ENCODE measurements at places on chromosomes 2 and 18. TPM values are rescaled to one million over a fixed set of nuclear protein-coding genes. Genes with fewer than 3 reads are reported as not detected.

- no peak overlapping the region for H3K4me3 ChIP-seq
- H3K27ac ChIP-seq = no peak overlapping the region
- no peaks in the 10 kb centered on the region for H3K27me3 ChIP-seq
- H3K4me1 ChIP-seq = peaks cover 13% of the 10 kb centered on the region
- no peak for DNase-seq
- no peaks in the 10 kb centered on the region for H3K36me3 ChIP-seq
These were observed 76.6 kb upstream of the BZW1 start for GRCh38 chr2:200735061-200735460.

DNA sequence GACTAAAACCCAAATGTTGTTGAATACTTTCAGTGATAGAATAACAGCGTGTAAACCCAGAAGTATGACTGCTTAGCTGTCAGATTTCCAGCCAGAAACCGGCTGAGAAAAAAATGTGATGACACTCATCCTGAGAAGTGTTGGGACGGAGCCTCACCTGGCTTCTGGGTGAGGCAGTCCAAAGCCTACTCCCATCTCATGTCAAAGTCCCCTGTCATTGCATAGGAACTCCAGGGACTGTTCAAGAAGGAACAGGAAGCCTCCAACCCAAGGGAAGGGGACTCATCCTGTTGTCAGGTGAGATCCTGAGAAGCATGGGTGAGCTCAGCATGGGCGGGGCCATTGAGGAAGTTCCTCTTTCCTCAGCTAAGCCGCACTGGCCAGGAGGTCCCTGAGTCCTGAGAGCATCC is 11.3 kb upstream of the CHRNA1 start:
- H3K4me1 ChIP-seq = peaks cover 7% of the 10 kb centered on the region
- DNase-seq = no peak
- H3K27me3 ChIP-seq = no peaks in the 10 kb centered on the region
- no peaks in the 10 kb centered on the region for H3K36me3 ChIP-seq

GRCh38 chr2:240369801-240370585 is 65.5 kb upstream of the GPC1 start:
- peaks cover 5% of the 10 kb centered on the region for H3K4me1 ChIP-seq
- H3K4me3 ChIP-seq = no peak overlapping the region
- no peaks in the 10 kb centered on the region for H3K27me3 ChIP-seq
- peak overlapping the region; percentile 83 for H3K27ac ChIP-seq

GRCh38 chr2:176001281-176001915 is 669 bp downstream of the LNPK start:
- peaks cover 1% of the 10 kb centered on the region for H3K4me1 ChIP-seq
- no peaks in the 10 kb centered on the region for H3K36me3 ChIP-seq
- no peaks in the 10 kb centered on the region for H3K27me3 ChIP-seq
- peak overlapping the region; percentile 62 for H3K4me3 ChIP-seq
- peak; percentile 86 for DNase-seq

- no peaks in the 10 kb centered on the region for H3K36me3 ChIP-seq
- H3K4me3 ChIP-seq = no peak overlapping the region
- H3K27ac ChIP-seq = no peak overlapping the region
- DNase-seq = no peak
- no peaks in the 10 kb centered on the region for H3K4me1 ChIP-seq
- no peaks in the 10 kb centered on the region for H3K27me3 ChIP-seq
These were observed 348.1 kb downstream of the CCDC85A start for GRCh38 chr2:56531668-56532420.

- no peak overlapping the region for H3K27ac ChIP-seq
- H3K4me3 ChIP-seq = no peak overlapping the region
- DNase-seq = no peak
- H3K36me3 ChIP-seq = no peaks in the 10 kb centered on the region
- no peaks in the 10 kb centered on the region for H3K4me1 ChIP-seq
These were observed 215.8 kb upstream of the ACVR2A start for GRCh38 chr2:147628971-147629421.

- H3K4me1 ChIP-seq = no peaks in the 10 kb centered on the region
- no peaks in the 10 kb centered on the region for H3K27me3 ChIP-seq
- H3K36me3 ChIP-seq = no peaks in the 10 kb centered on the region
- DNase-seq = no peak
- no peak overlapping the region for H3K4me3 ChIP-seq
These were observed 41.9 kb downstream of the RHOB start for GRCh38 chr2:20488782-20489181.

DNA sequence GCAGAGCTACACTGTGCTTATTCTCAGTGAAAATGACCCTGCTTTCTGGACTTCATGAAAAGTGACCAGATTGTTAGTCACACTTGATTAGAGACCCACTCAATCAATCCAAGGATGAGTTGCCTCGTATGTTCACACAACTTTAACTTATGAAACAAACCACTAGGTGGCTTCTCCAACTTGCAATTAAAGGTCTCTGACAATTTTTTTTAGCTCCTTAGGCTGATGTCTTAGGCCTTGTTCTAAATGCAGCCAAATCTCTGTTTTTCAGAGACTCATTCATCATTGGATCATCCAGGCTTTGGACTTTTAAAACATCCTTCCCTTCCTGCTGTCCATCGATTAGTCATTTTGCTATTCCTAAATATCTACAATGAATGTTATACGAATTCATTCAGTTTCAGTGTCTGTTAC is 63.4 kb downstream of the MREG start:
- peak; percentile 51 for DNase-seq
- no peak overlapping the region for H3K27ac ChIP-seq
- no peaks in the 10 kb centered on the region for H3K36me3 ChIP-seq
- peaks cover 3% of the 10 kb centered on the region for H3K4me1 ChIP-seq

- H3K36me3 ChIP-seq = no peaks in the 10 kb centered on the region
- no peaks in the 10 kb centered on the region for H3K27me3 ChIP-seq
- no peak for DNase-seq
- no peak overlapping the region for H3K4me3 ChIP-seq
- no peaks in the 10 kb centered on the region for H3K4me1 ChIP-seq
These were observed 28.5 kb downstream of the CCDC88A start for GRCh38 chr2:55391155-55391554.

- no peaks in the 10 kb centered on the region for H3K27me3 ChIP-seq
- no peaks in the 10 kb centered on the region for H3K36me3 ChIP-seq
- peaks cover 25% of the 10 kb centered on the region for H3K4me1 ChIP-seq
These were observed 11.3 kb upstream of the MLPH start for GRCh38 chr2:237475704-237476141.

GRCh38 chr18:7341581-7342337 is 110.9 kb downstream of the LRRC30 start:
- H3K27ac ChIP-seq = no peak overlapping the region
- H3K36me3 ChIP-seq = no peaks in the 10 kb centered on the region
- no peak for DNase-seq
- H3K4me1 ChIP-seq = no peaks in the 10 kb centered on the region

DNA sequence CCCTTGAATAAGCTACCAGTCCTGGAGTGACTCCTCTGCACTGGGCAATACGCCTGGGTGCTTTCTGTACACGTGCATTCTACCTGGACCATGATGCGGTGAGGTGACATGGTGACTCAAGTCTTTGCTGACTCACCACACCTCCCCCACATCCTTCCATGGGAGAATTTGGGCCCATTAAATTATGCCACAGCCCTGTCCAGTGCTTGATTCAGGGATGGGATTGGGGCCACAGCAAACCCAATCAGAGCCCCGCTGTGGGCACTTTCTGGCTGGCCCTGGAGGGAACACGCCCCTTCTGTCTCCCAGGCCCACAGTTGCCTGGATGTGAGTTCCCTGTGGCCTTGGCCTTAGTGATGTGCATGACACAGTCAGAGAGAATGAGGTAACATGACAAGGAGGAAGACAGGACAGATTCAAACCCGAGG is 86.9 kb downstream of the LRRC30 start:
- H3K4me1 ChIP-seq = no peaks in the 10 kb centered on the region
- H3K36me3 ChIP-seq = no peaks in the 10 kb centered on the region
- DNase-seq = no peak
- no peak overlapping the region for H3K27ac ChIP-seq

- H3K27ac ChIP-seq = no peak overlapping the region
- H3K36me3 ChIP-seq = no peaks in the 10 kb centered on the region
- no peak overlapping the region for H3K4me3 ChIP-seq
- DNase-seq = peak; percentile 35
- H3K4me1 ChIP-seq = no peaks in the 10 kb centered on the region
These were observed 17.6 kb upstream of the COLEC12 start for GRCh38 chr18:518081-518480.

DNA sequence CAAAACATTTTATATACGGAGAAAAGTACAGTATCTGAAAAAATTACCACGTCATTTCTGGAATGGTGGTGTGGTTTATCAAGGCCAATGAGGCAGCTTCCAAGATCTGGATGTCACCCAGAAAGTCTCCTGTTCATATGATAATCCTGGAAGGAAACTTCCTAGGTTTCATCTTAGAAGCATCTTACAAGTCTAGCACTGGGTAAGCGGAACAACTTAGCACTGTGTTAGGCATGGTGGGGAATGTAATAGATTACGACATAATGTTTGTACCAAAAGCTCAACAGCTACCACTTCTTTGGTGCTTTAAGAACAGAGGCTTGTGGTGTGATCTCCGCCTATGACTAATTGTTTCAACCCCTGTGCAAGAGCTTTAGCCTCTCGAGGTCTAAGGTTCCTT is 63.1 kb upstream of the LYPD1 start:
- no peak overlapping the region for H3K27ac ChIP-seq
- no peaks in the 10 kb centered on the region for H3K27me3 ChIP-seq
- no peak for DNase-seq
- H3K36me3 ChIP-seq = no peaks in the 10 kb centered on the region
- no peak overlapping the region for H3K4me3 ChIP-seq

DNA sequence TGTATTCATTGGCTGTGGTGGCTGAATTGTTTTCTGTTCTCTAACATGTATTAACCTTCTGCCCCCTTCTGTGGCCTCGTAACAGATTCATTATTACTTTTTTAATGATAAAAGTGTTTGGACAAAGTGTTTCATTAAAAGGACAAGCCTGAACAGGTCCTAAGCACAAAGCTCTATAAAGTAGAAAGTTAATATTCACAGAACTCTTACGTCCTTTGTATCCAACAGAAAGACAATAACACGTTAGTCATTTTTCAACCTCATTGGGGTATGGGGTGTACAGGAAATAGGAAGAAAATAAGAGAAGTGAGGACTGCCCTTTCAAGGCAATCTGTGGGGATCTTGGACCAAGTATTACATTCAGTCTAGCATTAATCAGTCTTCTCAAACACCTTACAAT is 105.5 kb upstream of the RGPD4 start:
- H3K27ac ChIP-seq = no peak overlapping the region
- DNase-seq = no peak
- no peak overlapping the region for H3K4me3 ChIP-seq
- no peaks in the 10 kb centered on the region for H3K27me3 ChIP-seq

Gene PROM2
- 11.5 TPM for total RNA-seq

Gene TMEM169
- total RNA-seq = 0.63 TPM

Gene TRIM43
- not detected for total RNA-seq

Gene WIPF1
- 64.1 TPM for total RNA-seq

Gene UGT1A10
- total RNA-seq = not detected

Gene BOK
- 44.3 TPM for total RNA-seq

Gene BOLL
- not detected for total RNA-seq

Gene HMSD
- total RNA-seq = 0.17 TPM

Gene SMAD7
- 39.1 TPM for total RNA-seq

Gene MAL
- 1.3 TPM for total RNA-seq

Gene SALL3
- total RNA-seq = not detected

Gene TMEM18
- total RNA-seq = 20.0 TPM

Gene CCDC121
- 12.8 TPM for total RNA-seq

Measured in lung (tissue), 17 donors.